ENCODE measurements at places on chromosomes 7 and 10. TPM values are rescaled to one million over a fixed set of nuclear protein-coding genes. Genes with fewer than 3 reads are reported as not detected.
A peak's percentile ranks its signal among the peaks of the same experiment; 100 is the strongest.

DNA sequence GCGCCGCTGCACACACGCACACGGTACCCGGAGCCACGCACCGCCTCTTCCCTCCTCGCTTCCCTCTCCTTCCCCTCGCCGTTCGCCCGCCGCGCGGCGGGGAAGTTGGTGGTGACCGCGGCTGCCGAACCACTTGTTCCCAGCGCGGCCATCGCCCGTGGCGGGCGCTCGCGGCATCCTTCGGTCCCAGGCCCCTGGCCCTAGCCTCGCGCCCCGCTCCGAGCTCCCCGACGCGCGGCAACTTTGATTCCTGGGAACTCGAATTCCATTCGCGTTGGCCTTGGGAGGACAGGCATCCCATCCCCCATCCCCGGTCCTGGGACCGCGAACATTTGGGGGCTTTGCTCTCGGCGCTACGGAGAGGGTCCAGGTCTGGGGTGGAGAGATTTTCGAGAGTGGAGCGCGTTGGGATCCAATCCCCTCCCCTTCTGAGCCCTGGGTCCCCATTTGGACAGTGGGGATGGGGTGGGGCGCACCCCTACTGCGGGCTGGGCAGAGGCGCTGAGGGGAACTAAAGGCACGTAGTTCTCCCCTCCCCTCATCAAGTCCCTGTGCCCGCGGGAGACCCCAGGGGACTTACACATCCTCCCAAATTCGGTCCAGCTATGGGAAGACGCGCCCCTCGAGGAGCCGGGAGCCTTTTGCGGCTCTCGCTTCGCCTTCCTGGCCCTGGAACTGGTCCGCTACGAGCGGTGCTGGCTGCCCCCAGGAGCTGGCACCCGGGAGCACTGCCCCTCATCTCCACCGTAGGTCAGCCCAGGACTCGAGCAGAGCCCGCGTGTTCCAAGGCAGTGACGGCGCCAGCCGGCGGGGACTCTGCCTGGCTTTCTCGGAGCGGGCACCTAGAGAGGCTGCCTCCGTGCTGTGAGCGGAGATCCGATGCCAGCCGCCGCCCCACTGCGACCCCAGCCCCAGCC lies 834 bp downstream of the CDH23 start:
- peak overlapping the region; percentile 42 for H3K4me3 ChIP-seq
- H3K27me3 ChIP-seq = peaks cover 43% of the 10 kb centered on the region
- peaks cover 8% of the 10 kb centered on the region for H3K4me1 ChIP-seq
- no peak for DNase-seq
- no peak overlapping the region for H3K27ac ChIP-seq
- H3K36me3 ChIP-seq = no peaks in the 10 kb centered on the region

DNA sequence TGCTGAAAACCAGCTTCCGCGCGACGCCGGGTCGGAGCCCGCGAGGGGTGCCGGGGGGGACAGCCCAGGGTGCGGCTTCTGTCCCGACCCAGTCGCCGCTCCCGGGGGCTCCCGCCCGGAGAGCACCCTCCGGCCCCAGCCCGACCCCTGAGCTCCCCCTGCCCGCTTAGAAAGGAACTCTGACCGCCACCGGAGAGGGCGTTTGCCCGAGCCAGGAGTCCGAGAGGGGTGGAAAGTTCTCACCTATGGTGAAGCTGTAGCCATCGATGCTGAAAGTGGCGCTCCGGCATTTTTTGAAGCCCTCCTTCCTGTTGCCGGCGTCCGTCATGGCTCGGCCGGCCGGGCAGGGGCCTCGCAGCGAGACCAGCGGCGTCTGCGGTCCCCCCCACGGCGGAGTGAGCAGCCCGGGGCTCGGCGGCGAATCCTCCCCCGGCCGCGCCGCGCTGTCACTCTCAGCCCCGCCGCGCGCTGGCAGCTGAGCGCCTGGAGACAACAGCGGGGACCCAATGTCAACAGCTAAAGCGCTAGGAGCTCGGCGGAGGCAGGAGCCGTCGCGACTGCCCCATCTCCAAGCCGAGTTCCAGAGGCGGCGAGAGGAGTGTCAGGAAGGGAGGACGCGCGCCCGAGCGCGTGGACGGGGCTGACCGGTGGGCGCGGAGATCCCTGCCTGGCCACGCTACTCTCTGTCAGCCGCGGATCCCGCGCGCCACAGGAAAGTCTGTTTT lies 191.6 kb downstream of the LSM5 start:
- H3K4me3 ChIP-seq = peak overlapping the region; percentile 55
- H3K27ac ChIP-seq = no peak overlapping the region
- no peaks in the 10 kb centered on the region for H3K36me3 ChIP-seq
- H3K4me1 ChIP-seq = peaks cover 4% of the 10 kb centered on the region
- peaks cover 78% of the 10 kb centered on the region for H3K27me3 ChIP-seq
- peak; percentile 19 for DNase-seq

GRCh38 chr7:139949629-139950028 lies 113.1 kb downstream of the PARP12 start:
- no peaks in the 10 kb centered on the region for H3K27me3 ChIP-seq
- H3K36me3 ChIP-seq = no peaks in the 10 kb centered on the region
- H3K4me3 ChIP-seq = no peak overlapping the region
- no peak for DNase-seq
- H3K27ac ChIP-seq = no peak overlapping the region

Gene OPN4
- total RNA-seq = not detected

DNA sequence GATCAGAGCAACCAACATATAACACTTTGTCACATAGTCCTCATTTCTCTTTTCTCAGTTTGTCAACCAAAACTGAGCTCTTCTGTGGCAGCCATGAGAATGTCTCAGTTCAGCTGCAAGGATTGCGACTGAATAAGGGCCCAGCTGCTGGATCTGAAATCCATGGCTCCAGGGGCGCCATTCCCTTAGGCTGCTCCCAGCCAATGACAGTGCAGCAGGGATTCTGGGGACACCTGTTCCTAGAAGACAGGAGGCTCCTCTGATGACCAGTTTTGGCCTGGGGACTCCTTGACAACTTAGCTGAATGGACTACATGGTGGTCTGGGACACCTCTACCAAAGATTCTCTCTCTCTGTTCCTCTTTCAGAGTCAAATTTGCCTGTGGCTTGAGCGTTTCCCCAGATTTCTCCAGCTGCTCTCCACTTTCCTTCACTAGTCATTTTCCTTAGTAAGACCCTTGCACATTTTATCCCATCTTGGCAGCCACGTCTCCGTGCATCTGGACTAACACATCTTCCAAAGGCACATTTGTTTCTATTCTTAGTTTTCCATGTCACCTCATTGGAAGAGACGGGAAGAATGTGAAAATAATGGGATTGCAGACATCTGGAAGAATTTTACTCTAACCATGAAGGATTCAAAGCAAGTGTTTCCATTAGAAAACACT lies 28.1 kb upstream of the KIF5B start:
- H3K27me3 ChIP-seq = no peaks in the 10 kb centered on the region
- no peak overlapping the region for H3K27ac ChIP-seq
- H3K36me3 ChIP-seq = no peaks in the 10 kb centered on the region
- H3K4me3 ChIP-seq = no peak overlapping the region
- no peak for DNase-seq
- no peaks in the 10 kb centered on the region for H3K4me1 ChIP-seq

DNA sequence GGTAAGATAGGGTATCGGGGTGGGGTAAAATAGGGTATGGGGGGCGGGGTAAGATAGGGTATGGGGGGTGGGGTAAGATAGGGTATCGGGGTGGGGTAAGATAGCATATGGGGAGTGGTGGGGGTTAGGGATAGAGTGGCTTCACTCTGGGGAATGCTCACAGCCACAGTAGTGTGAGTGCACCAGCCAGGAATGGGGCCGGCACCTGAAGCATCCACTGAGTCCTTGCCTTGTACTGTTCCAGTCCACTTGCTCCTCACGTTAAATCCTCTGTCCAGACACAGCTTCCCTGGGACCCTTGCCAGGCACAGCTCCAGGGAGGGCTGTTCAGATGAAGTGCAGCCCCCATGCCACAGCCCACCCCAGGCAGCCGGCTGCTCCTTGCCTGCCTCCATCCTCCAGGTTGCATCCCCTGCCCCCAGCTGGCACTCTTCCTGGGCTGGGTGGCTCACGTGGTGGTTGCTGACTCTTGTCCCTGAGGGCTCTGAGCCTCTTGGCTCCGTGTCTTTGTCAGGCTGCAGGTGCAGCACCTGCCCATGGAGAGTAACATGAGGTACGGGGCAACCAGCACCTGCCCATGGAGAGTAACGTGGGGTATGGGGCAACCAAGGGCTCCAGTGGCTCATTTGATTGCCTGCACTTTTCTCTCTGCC lies 268.4 kb downstream of the TCERG1L start:
- no peaks in the 10 kb centered on the region for H3K4me1 ChIP-seq
- H3K4me3 ChIP-seq = no peak overlapping the region
- H3K36me3 ChIP-seq = no peaks in the 10 kb centered on the region
- peaks cover 8% of the 10 kb centered on the region for H3K27me3 ChIP-seq

- DNase-seq = no peak
- no peak overlapping the region for H3K4me3 ChIP-seq
- H3K4me1 ChIP-seq = no peaks in the 10 kb centered on the region
- no peaks in the 10 kb centered on the region for H3K27me3 ChIP-seq
- no peaks in the 10 kb centered on the region for H3K36me3 ChIP-seq
These were observed 582.6 kb downstream of the CALN1 start for GRCh38 chr7:71829515-71829914.
